ENCODE measurements at places on chromosomes 4 and X.
A peak's percentile ranks its signal among the peaks of the same experiment; 100 is the strongest.

DNA sequence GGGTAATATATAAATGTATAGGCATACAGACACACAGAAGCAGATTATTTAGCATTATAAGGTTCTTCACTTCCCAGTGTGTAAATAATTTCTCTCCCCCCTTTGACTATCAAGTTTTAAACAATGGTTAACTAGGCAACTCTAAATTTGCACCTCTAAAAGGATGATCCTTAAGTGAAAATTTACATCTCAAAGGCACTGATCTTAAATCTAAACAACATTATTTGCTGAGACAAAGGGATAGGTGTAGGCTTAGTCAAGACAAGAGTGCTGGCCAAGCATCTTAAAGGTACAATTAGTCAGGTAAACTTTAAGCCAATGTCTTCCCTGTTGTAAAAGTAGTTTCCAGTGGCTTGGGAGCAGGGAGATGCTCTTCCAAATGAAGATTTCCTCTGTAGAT lies 33.0 kb downstream of the NLRP2B start:
- DNase-seq: no peak

DNA sequence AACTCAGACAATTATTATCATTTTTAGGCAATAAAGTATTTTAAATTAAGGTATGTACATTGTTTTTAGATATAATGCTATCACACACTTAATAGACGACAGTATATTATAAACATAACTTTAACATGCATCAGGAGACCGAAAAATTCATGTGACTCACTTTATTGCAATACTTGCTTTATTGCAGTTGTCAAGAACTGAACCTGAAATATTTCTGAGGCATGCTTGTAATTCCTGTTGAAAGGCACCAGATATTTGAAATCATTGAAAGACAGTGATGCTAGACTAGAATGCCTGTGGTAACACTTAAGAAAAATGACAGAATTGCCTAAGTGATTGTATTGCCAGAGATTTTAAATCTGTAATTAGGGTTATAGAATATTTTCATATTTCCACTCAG lies 175.6 kb upstream of the MAGEB2 start:
- DNase-seq: no peak

GRCh38 chr4:118175506-118175905 lies 141.2 kb downstream of the NDST3 start:
- no peak for DNase-seq

GRCh38 chr4:128516301-128516969 lies 228.8 kb upstream of the PGRMC2 start:
- peak; percentile 63 for DNase-seq

GRCh38 chr4:130025701-130026100 lies 929.7 kb downstream of the C4orf33 start:
- DNase-seq: no peak

- DNase-seq: no peak
Measured at GRCh38 chr4:34289489-34289888, 1954.8 kb downstream of the ARAP2 start.

GRCh38 chr4:22512306-22512705 lies 3.6 kb downstream of the ADGRA3 start:
- no peak for DNase-seq

- DNase-seq: peak; percentile 52
Measured at GRCh38 chrX:23822397-23822796, 39.4 kb downstream of the SAT1 start.

GRCh38 chr4:160175064-160175643 lies 1072.3 kb downstream of the RAPGEF2 start:
- no peak for DNase-seq

GRCh38 chrX:30814978-30815377 lies 74.1 kb downstream of the TAB3 start:
- no peak for DNase-seq
